Activated CD8-positive, alpha-beta T cell treated with anti-CD3 and anti-CD28 coated beads, Interleukin-2, amount 10 ng/mL, durations not matched to agents 7 days and 5 days (primary cell): ENCODE measurements at places on chromosomes 2 and 18.

GRCh38 chr2:9394816-9395215 is 28.5 kb downstream of the ITGB1BP1 start:
- no peaks in the 10 kb centered on the region for H3K4me1 ChIP-seq
- H3K27ac ChIP-seq: no peak overlapping the region
- no peaks in the 10 kb centered on the region for H3K36me3 ChIP-seq
- no peaks in the 10 kb centered on the region for H3K27me3 ChIP-seq

DNA sequence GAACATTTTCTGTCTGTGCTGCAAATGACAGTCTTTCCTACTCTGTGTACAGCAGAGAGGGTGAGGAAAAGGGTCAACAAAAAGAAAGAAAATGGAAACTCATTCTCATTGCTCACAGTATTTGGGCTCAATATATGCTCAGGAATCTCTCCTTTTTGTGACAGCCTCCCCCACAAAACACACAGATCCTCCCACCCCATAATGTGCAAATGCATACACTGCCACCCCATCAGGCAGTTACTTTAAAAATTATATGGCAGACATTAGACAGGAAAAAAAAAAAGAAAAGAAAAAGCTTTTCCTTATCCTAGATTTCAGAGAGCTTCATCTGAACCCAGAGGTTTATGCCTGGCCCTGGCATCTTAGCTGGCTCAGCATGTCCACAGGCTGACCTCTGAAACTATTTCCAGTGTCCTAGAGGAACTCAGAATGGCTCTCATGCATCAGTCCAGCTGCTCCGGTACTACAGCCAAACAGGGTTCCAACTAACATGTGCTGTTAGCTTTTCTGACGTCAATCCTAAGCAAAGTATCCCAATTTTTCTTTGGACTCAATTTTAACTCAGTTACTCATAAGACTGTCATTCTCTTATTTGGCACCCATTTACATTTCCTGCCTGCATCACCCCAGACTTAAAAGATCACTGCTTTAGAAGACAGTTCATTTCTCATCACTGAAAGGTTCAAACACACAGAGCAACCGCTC is 105.9 kb downstream of the RBMS1 start:
- H3K36me3 ChIP-seq: peaks cover 28% of the 10 kb centered on the region
- no peak for DNase-seq
- peak overlapping the region; percentile 27 for H3K4me3 ChIP-seq
- H3K27ac ChIP-seq: peak overlapping the region; percentile 80

DNA sequence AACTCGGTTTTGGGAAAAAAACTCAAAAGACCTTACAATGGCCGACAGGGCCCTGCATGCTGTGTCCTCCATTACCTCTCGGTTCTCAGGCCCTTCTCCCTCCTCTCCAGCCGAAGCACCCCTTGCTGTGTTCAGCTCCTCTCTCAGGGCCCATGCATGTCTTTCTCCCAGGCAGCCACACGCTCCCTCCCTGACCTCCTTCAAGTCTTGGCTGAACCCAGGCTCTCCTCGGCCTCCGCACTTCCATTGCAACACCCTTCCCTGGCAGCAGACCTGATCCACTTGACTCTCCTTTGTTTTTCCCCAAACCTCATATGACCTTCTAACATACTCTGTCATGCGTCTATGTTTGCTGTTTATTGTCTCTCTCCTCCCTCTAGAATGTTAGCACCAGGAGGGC is 114.0 kb downstream of the CYP26B1 start:
- H3K4me1 ChIP-seq: no peaks in the 10 kb centered on the region
- H3K4me3 ChIP-seq: no peak overlapping the region
- no peaks in the 10 kb centered on the region for H3K36me3 ChIP-seq

DNA sequence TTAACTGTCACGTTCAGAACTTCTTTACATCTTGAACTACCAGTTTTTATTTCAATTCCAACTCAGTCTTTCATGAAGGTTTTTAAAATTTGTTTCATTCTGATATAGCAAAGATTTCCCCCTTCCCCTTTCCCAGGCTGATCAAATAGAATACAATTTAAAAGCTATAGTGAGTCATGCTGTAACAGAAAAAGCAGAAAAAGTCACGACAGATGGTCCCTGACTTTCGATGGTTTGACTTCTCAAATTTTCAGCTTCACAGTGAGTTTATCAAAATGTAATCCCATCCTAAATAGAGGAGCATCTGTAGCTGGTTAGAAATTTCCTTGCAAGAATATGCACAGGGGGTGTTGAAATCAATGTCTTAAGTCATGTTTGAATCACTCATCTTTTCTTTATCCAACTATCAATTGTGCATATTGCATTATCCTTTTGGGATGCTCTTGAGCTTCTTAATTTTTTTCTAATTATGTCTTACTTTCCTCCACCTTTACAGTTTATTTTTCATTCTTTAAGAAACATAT is 500.3 kb downstream of the LRP1B start:
- DNase-seq: no peak
- no peaks in the 10 kb centered on the region for H3K27me3 ChIP-seq
- H3K27ac ChIP-seq: no peak overlapping the region
- H3K4me3 ChIP-seq: no peak overlapping the region
- no peaks in the 10 kb centered on the region for H3K36me3 ChIP-seq
- no peaks in the 10 kb centered on the region for H3K4me1 ChIP-seq

DNA sequence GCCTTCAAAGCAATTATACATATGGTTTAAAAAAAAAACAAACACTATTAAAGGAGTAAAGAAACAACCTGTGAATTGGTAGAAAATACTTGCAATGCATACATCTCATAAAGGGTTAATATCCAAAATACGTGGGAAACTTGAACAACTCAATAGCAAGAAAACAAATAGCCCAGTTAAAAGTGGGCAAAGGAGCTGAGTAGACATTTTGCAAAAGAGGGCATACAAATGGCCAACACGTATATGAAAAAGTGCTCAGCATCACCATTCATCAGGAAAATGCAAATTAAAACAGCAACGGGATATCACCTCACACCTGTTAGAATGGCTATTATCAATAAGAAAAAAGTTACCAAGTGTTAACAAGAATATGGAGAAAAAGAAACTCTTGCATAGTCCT is 298.3 kb upstream of the RBMS1 start:
- H3K27me3 ChIP-seq: no peaks in the 10 kb centered on the region
- H3K4me1 ChIP-seq: no peaks in the 10 kb centered on the region
- DNase-seq: no peak
- H3K4me3 ChIP-seq: no peak overlapping the region
- H3K36me3 ChIP-seq: no peaks in the 10 kb centered on the region
- no peak overlapping the region for H3K27ac ChIP-seq

DNA sequence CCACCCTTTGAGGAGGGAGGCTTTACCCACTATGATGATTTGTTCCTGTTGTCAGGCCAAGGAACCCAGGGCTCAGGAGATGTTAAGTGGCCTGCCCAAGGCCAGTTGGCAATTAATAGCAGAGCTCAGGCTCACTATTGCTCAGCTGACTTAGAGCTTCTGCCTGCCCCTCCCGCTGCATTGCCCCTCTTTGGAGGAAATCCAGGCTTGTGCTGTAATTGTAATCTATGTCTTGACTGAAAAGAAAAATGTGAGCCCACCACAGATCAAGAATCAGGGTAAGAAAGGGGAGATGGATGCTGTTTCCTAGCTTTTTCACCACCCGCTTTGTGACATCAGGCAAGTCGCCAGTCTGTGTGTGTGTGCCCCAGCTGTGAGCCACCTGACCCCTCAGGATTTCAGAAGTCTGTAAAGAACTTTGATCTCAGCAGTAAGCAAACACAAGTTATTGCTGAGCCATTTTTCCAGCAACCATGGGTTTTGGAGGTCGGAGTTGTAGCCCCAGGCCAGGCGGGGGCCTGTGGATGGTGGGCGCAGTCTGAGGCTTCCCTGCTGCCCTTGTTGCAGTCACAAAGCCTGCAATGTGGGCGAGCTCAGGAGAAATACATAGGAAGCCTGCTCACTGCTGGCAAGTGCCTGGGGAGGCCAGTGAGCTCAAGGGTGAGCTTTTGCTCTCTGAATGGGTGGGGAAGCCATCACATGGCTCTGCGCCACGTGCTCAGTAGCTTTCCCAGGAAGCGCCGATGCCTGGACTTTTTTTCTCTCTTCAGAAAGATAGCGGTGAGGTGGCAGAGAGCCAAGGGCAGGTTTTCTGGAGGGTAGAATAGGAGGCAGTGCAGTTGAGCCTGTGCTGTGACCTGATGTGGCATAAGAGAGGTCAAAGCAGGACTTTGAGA is 6.1 kb downstream of the CABLES1 start:
- DNase-seq: no peak
- H3K4me3 ChIP-seq: no peak overlapping the region
- H3K27me3 ChIP-seq: peaks cover 23% of the 10 kb centered on the region
- H3K4me1 ChIP-seq: peaks cover 41% of the 10 kb centered on the region
- no peaks in the 10 kb centered on the region for H3K36me3 ChIP-seq

DNA sequence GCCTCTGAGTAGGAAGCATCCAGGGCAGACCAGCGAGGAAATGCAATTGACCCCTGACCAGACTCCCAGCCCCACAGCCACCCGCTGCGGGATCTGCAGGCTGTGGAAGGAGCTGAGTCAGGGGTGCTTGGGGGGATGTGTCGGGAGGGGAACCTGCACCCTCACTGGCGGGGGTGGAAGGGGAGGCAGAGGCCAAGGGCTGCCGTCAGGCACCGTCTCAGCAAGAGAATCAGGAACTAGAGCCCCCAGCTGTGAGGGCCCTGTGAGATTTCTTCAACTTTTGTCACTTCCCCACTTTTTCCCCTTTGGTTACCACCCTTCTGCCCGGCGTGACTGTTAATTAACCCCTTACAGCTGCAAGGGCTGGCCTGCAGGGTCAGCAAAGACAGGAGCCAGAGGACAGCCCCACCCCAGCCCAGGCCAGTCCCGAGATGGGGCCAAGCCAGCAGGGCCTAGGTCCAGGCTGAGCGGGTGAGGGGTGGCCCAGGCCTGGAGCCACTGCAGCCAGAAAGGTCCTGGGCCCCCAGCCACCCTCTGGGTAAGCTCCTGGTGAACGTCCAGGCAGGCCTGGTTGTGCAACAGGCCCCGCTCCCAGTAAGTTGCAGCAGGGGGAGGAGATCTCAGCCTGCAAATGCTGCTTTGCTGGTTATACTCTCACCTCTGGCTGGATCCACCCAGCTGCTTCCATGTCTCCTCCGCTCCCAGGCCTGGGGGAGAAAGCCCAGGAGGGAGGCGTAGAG is 147.0 kb upstream of the ID2 start:
- H3K4me1 ChIP-seq: peaks cover 49% of the 10 kb centered on the region
- no peak overlapping the region for H3K4me3 ChIP-seq
- peaks cover 20% of the 10 kb centered on the region for H3K36me3 ChIP-seq
- DNase-seq: no peak

DNA sequence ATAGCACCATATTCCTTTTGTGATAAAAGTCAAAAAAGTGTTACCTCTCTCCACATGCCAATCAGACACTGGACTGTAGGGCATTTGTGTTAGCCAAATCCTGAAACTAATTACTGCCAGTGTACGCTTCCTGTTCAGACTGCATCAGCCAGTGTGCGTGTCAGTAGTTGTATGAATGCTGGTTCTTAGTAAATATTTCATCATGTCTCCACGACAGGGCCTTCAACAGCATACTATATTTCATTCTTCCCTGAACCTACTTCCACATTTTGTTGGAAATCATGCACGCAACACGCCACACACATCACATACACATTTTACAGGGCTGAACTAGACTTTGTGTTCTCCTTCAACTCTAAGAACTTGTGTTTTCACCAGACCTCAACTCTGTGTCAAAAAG is 77.5 kb downstream of the EPB41L3 start:
- H3K4me3 ChIP-seq: no peak overlapping the region
- H3K27me3 ChIP-seq: peaks cover 3% of the 10 kb centered on the region
- no peaks in the 10 kb centered on the region for H3K4me1 ChIP-seq

DNA sequence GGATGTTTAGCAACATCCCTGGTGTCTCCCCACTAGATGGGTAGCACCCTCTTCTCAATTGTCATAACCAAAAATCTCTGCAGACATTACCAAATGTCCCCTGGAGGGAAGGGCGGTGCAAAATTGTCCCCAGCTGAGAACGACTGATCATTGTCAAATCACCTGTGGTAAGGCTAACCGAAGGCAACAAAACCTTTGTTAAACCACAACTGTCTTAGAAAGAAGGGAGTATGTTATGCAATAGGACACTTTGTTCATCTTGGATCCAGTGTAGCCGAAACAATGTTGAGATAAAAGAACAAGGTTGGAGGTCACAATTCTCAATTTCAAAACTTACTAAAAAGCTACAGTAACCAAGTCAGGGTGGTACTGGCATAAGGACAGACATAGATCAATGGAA is 50.3 kb upstream of the ST3GAL5 start:
- peaks cover 3% of the 10 kb centered on the region for H3K27me3 ChIP-seq
- DNase-seq: no peak
- H3K4me3 ChIP-seq: no peak overlapping the region

DNA sequence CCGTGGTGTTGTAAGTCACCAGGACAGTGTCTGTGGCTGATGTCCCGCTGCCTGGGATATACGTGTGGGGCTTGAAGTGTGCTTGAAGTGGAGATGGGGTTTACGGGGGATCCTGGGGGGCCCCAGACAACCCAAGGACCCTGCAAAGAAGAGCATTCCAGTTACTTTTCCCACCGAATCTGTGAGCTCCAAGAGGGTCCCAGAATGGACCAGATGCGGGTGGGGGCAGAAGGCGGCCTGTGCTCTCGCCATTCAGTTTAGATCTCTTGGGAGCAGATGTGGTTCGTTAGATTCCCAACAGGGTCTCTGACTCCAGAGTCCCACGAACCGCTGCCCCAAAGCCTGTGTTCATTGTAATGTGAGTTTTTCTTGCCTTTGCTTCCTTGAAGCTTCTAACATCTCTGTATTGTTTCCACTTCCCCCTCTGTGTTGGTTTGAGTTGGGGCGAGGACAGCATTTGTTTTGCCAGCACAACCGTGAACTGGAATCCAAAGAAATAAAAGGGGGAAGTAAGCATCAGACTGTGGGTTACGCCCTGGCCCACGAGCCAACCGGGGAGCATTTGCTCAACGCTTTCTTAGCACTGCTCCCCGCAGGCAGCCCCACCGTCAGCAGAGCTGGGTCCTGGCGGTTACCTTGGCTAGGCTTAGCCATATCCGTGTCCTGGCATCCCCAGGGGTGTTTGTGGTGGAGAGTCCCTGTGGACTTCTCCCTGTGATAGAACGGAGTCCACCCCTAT is 92.1 kb downstream of the SH3BP4 start:
- H3K36me3 ChIP-seq: no peaks in the 10 kb centered on the region
- H3K4me3 ChIP-seq: no peak overlapping the region
- H3K27ac ChIP-seq: no peak overlapping the region
- DNase-seq: no peak
- peaks cover 13% of the 10 kb centered on the region for H3K4me1 ChIP-seq
- no peaks in the 10 kb centered on the region for H3K27me3 ChIP-seq

- H3K27me3 ChIP-seq: peaks cover 37% of the 10 kb centered on the region
- DNase-seq: no peak
These were observed 133.5 kb upstream of the ZNF236 start for GRCh38 chr18:76688724-76689472.

GRCh38 chr2:173664513-173664910 is 300.7 kb downstream of the SP3 start:
- no peak overlapping the region for H3K27ac ChIP-seq
- H3K27me3 ChIP-seq: peaks cover 22% of the 10 kb centered on the region
- no peak overlapping the region for H3K4me3 ChIP-seq
- no peak for DNase-seq

- no peaks in the 10 kb centered on the region for H3K4me1 ChIP-seq
- H3K27me3 ChIP-seq: peaks cover 38% of the 10 kb centered on the region
- no peak overlapping the region for H3K4me3 ChIP-seq
- H3K27ac ChIP-seq: no peak overlapping the region
These were observed 46.8 kb downstream of the LIPG start for GRCh38 chr18:49608366-49609255.
